ENCODE measurements at places on chromosomes 6 and 20.

GRCh38 chr6:57048577-57048976 is 2.1 kb downstream of the KIAA1586 start:
- DNase-seq, result no peak

DNA sequence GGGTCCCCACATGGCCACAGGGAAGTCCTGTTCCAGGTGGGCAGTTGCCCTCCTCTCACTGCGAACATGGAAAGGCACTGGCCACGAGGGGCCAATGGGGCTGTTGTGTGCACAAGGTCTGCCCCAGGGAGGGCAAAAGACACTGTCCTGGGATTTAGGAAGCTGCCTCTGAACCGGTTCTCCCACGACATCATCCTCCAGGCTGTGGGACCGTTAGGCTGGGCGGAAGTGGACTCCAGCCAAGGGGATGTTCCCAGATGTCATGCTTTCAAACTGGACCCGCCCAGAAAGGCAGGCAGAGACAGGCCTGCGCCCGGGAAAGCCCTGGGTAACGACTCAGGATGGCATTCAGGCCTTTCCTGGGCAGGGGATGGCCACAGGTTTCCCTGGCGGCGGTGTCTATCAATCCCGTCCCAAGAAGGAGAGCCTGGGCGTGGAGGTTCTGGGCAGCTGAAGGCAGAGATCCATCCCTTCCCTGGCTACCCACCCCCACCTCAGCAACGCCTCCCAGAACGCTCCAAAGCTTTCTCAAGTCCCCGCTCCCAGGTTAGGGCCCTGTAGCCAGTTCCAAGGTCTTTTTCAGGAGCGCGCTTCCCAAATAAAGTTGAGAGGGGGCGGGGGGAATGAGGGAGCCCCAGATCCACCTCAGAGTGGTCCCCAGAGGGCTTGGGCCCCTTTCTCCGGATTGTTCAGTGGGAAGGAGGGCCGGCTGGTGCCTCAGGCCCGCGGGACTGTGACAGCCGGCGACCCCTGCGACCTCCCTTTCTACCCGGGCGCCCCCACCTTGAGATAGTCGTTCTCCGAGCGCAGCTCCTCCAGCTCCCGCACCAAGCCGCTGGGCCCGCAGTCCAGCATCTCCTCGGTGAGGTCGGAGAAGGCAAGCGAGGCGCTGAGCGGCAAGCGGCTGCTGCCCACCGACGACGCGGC is 13.8 kb upstream of the TLDC2 start:
- DNase-seq, result no peak

GRCh38 chr6:157224178-157224950 is 99.0 kb downstream of the TMEM242 start:
- no peak for DNase-seq

DNA sequence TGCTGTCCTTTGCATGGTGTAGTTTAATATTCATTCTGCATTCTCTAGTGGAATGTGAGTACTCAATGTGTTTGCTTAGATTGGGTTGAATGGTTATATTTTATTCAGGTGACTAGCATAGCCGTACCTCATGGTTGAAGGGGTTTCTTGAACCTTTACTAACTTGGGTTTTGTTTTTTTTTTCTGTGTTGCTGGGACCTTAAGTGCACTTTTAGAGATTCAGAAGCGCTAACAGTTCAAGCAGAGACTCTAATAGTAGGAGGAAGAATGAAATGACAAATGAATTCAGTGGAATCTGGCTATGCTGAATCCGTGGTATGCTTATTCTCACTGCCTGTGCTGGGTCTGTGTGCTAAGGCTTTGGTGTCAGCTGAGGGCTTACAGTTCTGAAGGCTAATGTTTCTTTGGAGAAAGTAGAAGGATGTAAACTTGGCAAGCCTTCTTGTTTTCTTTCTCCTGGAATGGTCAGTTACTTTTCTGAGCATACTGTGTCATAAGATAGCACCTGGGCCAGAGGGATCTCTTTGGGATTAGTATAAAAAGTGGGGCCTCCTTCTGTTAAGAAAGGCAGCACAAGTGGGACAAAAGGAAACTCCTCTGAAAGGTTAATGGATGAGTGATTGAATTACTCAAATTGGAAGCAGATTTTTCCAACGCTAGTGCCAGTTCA is 28.7 kb downstream of the RNF144B start:
- no peak for DNase-seq

DNA sequence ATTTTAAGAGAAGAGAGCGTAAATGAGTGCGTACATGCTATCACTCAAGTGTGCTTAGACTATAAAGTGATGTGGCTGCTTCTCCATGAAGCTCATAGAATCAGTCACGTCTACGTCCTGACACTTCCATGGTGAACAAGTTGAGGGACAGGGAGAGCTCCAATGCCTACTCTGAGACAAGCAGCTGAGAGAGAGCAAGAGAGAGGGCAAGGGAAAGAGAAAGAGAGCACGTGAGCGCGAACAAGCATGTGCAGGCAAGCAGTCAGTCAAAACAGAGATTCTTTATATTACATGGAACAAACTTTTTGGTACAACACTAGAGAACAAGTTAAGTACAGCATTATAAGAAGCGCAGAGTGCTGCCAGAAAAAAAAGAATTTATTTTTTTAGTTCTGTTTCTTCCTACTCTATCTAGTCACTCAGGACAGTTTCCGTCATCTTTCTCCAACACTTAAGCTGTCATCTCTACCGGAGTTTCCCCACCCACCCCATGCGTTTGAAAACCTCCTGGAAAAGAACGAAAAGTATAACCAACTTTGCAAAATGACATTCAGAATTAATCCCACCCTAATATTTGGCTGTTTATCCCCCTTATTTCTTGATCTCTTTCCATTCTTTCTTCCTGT is 61.8 kb downstream of the EPB41L2 start:
- DNase-seq, result no peak

GRCh38 chr6:87099472-87099871 is 4.6 kb upstream of the CGA start:
- no peak for DNase-seq

- no peak for DNase-seq
Measured at GRCh38 chr6:38580030-38580429, 59.7 kb downstream of the BTBD9 start.

GRCh38 chr6:40880906-40881305 is 158.1 kb downstream of the UNC5CL start:
- DNase-seq, result no peak

GRCh38 chr6:134457941-134458340 is 140.0 kb upstream of the SGK1 start:
- DNase-seq, result no peak

DNA sequence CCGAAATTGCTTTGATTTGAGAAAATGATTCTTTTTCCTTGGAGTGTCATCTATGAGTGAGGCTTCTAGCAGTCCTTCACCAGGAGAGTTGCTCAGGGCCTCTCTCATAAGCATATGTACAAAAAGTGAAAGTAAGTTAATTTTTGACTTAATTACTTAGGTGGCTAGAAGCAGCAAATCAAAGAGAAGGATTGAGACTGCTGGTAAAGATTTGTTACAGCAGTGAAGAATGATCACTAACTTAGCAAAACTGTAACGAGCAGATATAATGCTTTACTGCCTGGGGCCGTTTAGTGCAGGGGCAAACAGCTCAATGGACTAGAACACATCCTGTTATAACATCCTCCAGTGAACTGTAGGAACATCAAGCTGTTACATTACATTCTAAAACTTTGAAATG is 167.8 kb upstream of the RIPOR2 start:
- DNase-seq, result no peak

GRCh38 chr6:8100159-8100854 is 2.0 kb downstream of the EEF1E1 start:
- DNase-seq, result no peak

GRCh38 chr6:99016355-99016754 is 68.6 kb upstream of the FBXL4 start:
- no peak for DNase-seq

DNA sequence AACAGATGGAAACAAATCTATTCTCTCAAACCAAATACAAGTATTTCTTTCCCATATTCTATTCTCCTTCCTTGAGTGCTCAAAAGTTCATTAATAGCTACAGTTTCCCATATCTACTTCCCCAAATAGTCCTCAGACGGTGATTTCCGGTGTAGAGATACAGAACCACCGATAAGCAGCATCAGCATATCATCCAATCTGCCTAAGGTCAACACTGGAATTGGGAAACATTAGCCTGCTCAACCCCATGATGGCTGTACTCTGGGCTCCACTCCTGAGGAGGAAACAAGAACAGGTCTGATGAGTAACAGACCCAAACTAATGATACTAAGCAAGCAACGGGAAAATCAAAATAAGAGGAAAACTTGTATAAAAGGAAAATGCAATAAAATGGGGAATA is 115.6 kb downstream of the EPB41L2 start:
- DNase-seq, result no peak

DNA sequence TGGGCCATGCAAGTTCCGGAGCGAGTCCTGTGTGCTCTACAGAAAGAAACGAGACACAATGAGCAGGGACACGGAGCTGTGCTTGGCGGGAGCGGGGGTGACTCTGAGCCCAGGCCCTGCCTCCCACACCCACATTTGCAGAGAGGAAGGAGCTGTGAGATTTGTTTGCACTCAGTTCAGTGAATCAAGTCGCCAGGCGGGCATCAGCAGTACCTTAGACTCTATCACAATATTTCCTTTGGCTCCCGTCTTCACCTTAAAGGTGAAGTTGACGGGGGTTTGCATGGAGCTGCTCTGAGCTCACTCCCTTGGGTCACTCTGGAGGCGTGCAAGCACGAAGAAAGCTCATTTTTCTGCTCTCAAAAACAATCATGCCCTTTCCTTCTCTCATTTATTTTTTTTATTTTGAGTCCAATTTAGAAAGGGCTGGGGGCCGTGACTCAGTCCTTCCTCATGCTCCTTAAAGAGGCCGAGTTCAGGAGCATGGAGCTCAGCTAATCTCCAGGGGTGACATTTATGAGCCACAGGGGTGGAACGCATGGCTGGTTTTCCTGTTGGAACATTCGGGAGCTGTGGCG is 188.2 kb downstream of the NFATC2 start:
- no peak for DNase-seq

DNA sequence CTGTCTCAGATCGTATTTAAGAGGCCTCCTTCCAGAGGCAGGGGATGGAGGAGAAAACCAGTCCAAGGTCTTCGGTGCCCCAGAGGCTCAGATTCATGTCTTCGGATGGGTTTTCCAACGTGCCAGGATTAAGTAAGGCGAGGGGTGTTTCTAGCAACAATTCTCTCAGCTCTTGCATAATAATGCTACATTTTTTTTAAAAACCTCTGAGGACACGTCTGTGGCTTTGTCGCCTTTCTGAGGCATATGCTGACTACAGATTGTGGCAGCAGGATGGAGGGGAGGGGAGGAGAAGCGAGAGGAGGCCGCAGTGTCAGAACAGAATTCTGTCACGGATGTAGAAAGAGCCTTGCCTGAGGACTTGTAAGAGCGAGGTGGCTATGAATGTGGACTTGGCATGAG is 17.7 kb upstream of the CCDC167 start:
- DNase-seq, result peak; percentile 55

DNA sequence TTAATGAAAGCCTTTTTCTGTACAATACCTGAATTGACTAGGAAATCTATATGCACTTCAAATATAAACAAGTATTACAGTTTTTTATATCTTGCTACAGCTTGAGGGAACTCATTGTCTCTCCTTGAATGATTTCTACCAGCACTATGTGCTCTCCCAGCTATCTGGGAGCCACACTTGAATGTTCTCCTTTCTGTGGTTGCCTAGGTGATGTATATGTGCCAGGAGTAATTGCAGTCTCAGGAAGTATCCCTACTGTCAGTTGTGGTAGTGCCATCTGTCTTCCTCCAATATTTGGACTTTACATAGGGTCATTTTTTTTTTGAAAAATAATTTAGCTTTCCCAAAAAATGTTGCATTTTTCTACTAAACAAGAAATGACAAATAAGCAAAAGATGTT is 288.0 kb upstream of the PLCB4 start:
- no peak for DNase-seq

GRCh38 chr20:54475334-54476168 is at the start of gene DOK5:
DOK5 (plus strand) TSS chr20:54475593; CDS start chr20:54475947, 354 bp downstream.
- DNase-seq, result no peak

GRCh38 chr20:58019850-58020625 is 208.4 kb downstream of the ANKRD60 start:
- no peak for DNase-seq

- DNase-seq, result no peak
Measured at GRCh38 chr20:13305284-13305683, 84.2 kb downstream of the ISM1 start.

GRCh38 chr20:49214571-49214970 is 4.6 kb upstream of the DDX27 start:
- DNase-seq, result no peak

- DNase-seq, result no peak
Measured at GRCh38 chr6:87618531-87618930, 28.6 kb downstream of the ORC3 start.

DNA sequence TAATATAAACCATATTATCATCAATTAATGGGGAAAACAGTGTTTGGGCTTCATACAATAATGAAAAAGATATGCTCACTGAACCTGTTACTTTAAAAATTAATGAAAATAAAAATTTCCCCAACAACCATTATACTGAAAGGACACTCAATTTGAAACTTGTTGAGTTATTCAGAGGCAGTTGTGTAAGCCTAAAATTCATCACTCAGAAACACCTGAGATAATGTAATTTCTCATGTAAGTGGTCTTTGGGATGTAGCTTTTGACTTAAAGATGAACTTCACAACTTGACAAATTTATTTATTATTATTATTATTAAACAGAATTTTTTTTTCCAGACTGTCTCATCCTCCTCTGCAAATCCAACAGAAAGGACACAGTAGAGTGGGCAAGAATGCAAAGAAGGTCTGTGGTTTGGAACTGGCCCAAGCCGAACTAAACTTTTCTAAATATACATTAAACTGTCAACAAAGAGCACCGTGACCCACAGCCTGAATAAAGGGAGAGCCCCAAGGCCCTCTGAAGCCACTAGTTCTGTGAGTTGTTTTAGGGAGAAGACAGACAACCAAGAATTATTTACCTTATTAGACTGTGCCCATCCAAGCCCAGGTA is 32.2 kb upstream of the HEY2 start:
- DNase-seq, result no peak

DNA sequence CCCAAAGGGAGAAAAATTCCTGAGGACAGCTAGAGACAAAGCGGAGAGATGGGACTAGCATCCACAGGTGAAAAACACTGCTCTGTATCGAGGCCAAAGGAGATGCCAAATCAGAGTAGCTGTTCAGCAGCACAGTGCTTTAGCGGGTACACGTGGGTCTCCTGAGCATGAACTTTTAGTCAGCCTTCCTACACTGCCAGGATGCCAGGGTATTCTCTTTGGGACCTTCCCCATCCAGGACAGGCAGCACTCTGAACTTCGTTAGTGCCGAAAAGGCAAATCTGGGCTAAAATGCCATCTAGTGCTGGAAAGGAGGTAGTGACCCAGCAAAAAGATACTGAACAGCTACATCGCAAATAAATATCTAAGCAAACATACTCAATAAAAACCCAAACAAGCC is 64.9 kb downstream of the C6orf58 start:
- no peak for DNase-seq

- DNase-seq, result no peak
Measured at GRCh38 chr6:7905416-7905815, 5.2 kb downstream of the TXNDC5 start.

DNA sequence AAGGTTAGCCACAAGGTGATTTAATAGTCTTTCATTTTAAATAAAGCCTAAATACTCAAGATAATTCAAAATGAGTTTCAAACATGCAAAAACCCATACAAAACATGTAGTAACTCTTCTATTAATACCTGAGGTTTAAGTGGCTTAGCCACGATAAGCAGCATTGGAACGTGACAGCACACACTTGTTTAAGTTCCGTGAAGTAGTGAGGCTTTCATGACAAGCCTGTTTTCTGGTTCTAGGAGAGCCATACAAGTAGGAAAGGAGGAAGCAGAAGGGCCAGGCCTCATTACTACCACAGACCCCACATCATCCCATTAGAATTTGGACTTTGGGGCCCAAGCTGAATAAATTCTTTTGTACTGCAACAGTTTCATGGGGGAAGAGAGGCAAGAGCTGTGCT is 54.3 kb upstream of the PRND start:
- no peak for DNase-seq

GRCh38 chr6:122825163-122825562 is 36.1 kb downstream of the SMPDL3A start:
- no peak for DNase-seq
